Mesothelial cell of epicardium (in vitro differentiated cells): ENCODE measurements at places on chromosomes 2 and 18. TPM values are rescaled to one million over a fixed set of nuclear protein-coding genes. Genes with fewer than 3 reads are reported as not detected.

DNA sequence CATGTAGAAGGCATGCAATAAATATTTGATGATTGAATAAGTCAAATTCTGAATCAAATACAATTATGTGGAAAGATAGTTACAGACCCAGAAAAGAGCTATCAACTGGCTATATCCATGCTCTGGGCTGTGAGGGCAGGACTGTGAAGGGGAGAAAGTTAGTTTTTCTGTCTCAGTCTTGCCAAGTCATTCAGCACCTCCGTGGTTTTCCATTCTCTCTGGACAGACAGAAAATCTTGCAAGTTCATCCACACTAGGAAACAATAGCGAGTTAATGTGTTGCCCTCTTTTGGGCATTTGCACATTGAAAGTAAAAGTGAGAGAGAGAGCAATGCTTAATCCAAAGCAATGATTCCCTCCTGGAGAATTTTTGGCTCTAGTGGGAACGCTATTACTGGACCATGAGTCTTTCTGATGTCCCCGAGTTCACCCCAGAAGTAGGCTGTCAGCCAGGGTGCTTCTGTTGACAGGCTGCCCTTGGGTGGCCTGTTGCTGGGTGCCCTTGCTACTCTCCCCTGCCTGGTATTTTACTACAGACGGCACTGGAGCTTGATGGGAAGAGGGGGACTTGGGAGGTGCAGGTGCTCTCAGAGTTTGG, 238.3 kb downstream of the LOXHD1 start:
- no peak for DNase-seq
- H3K36me3 ChIP-seq = no peaks in the 10 kb centered on the region
- no peak overlapping the region for H3K27ac ChIP-seq
- H3K4me1 ChIP-seq = peaks cover 19% of the 10 kb centered on the region

DNA sequence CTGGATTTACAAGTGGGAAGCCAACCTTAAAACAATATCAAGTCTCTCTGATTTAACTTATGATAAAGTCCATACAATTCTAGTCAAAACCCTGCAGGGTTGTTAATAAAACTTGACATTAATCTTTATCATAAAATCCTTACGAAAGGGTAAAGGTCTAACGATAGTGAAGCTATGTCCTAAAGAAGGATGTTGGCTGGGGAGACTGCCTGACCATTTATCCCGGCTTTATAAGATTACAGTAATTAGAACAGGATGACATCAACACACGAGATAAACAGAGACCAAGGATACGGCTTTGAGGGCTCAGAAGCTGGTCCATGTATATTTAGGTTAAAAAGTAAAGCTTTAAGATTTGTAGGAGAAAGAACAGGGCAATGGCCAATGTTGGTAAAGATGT, 189.0 kb upstream of the COPS8 start:
- H3K4me3 ChIP-seq = no peak overlapping the region
- no peaks in the 10 kb centered on the region for H3K36me3 ChIP-seq
- no peak for DNase-seq
- H3K4me1 ChIP-seq = peaks cover 61% of the 10 kb centered on the region
- no peaks in the 10 kb centered on the region for H3K27me3 ChIP-seq
- peak overlapping the region; percentile 25 for H3K27ac ChIP-seq

DNA sequence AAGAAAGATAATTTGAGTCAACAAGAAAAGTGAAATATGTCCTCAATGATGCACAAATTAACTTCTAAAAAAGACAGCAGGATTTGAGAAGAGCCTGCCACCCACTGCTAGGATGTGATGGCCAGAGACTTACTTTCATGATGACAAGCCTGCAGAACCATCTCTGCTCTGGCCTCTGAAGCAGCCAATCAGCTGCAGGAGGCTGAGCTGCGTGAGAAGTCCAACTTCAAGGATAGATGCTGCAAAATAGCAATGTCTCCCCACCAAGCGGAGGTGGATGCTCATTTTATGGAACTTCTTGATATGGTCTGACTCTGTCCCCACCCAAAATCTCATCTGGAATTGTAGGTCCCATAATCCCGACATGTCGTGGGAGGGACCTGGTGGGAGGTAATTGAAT, 53.1 kb downstream of the CYRIA start:
- H3K27me3 ChIP-seq = peaks cover 5% of the 10 kb centered on the region
- peaks cover 23% of the 10 kb centered on the region for H3K4me1 ChIP-seq
- H3K36me3 ChIP-seq = no peaks in the 10 kb centered on the region
- no peak overlapping the region for H3K4me3 ChIP-seq
- H3K27ac ChIP-seq = no peak overlapping the region
- no peak for DNase-seq

GRCh38 chr2:8657423-8658062, 24.3 kb upstream of the ID2 start:
- H3K27me3 ChIP-seq = no peaks in the 10 kb centered on the region
- no peaks in the 10 kb centered on the region for H3K36me3 ChIP-seq
- no peak for DNase-seq
- H3K27ac ChIP-seq = no peak overlapping the region
- H3K4me3 ChIP-seq = no peak overlapping the region

- H3K27ac ChIP-seq = peak overlapping the region; percentile 97
- H3K4me1 ChIP-seq = peaks cover 31% of the 10 kb centered on the region
- DNase-seq = peak; percentile 91
- H3K4me3 ChIP-seq = peak overlapping the region; percentile 86
- H3K27me3 ChIP-seq = no peaks in the 10 kb centered on the region
Measured at GRCh38 chr2:25252291-25253152, 84.1 kb upstream of the POMC start.

DNA sequence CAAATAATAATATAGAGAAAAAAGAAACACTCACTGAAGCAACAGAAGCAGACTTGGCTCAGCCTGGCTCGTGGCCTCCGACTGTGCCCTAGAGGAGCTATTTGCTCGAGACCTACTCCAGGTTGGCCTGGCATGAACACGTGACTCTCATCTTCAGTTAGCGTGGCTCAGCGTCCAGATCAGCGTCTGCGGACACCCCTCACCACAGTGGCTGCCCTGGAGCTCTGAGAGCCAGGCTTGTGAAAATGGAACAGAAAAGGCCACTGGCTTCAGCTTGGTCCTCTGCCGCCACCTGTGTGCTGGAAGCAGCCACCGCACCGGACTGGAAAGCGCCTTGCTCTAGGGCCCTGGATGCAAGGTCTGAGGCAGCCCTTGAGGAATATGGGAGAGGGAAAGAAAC, 1184.0 kb upstream of the GYPC start:
- no peaks in the 10 kb centered on the region for H3K4me1 ChIP-seq
- H3K4me3 ChIP-seq = no peak overlapping the region
- DNase-seq = no peak
- H3K27ac ChIP-seq = no peak overlapping the region

DNA sequence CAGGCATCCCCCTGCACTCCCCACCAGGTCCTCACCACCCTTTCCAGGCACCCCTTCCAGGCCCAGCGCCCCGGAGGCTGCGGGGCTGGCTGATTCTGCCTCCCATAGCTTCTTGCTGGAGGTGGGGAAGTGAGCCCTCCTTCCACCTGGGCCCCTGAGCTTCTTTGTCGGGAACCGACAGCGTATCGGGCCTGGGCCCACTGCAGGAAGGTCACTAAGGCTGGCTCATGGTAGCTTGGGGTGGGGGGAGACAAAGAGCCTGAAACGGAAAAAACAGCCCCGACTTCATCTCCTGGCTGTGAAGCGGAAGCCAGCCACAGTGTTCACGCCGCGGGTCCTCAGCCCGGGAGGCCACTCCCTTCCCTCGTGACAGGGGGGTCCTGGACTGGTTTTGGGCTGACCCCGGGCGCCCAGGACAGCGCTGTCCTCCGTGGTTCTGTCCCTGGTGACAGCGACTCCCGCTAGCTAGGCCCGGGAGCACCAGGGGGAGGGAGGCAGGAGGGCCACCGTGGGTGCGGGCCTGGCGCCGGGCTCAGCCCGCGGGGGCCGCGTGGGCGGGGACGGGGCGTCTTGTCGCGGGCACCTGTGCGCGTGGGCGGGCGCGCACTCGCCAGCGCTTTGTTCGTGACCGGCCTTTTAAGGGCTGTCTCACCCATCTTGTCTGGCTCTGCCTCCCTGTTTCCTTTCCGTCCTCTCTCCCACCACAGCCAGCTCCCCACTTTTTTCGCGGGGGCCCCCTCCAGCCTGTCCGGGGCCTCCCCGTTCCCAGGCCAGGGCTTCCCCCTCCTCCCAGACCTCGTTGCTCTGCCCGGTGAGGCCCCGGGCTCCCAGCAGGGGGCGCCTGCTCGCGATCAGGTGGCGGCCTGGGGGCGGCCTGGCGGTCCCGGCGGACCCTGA, 64.9 kb downstream of the DNMT3A start:
- no peaks in the 10 kb centered on the region for H3K27me3 ChIP-seq
- H3K27ac ChIP-seq = peak overlapping the region; percentile 39
- H3K4me1 ChIP-seq = peaks cover 28% of the 10 kb centered on the region
- peak; percentile 77 for DNase-seq
- peaks cover 27% of the 10 kb centered on the region for H3K36me3 ChIP-seq
- peak overlapping the region; percentile 31 for H3K4me3 ChIP-seq

DNA sequence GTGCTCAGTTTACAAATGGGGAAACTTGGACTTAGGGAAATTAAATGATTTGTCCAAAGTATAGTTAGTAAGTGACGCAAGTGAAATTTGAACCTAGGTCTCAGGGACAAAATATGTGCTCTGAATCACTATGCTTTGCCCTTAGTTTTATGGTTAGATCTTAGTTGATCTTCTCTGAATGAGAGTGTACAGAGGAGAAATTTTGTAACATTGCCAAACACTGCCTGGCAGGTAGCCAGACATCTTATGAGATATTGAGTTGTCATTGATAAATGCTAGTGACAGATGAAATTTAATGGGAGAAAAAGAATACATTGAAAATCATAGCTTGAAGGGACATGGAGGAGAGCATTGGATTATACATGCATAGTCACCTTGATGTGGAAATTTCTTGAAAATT, 91.4 kb downstream of the GALNT1 start:
- peaks cover 9% of the 10 kb centered on the region for H3K4me1 ChIP-seq
- no peak overlapping the region for H3K4me3 ChIP-seq
- DNase-seq = no peak
- H3K36me3 ChIP-seq = peaks cover 15% of the 10 kb centered on the region
- H3K27me3 ChIP-seq = no peaks in the 10 kb centered on the region
- H3K27ac ChIP-seq = no peak overlapping the region

GRCh38 chr18:13612196-13612997, 114.0 kb downstream of the FAM210A start:
- DNase-seq = no peak
- H3K4me3 ChIP-seq = peak overlapping the region; percentile 7
- no peaks in the 10 kb centered on the region for H3K36me3 ChIP-seq
- H3K4me1 ChIP-seq = peaks cover 17% of the 10 kb centered on the region
- no peak overlapping the region for H3K27ac ChIP-seq

- H3K4me1 ChIP-seq = no peaks in the 10 kb centered on the region
- no peak overlapping the region for H3K27ac ChIP-seq
- peaks cover 36% of the 10 kb centered on the region for H3K27me3 ChIP-seq
- no peak for DNase-seq
- no peaks in the 10 kb centered on the region for H3K36me3 ChIP-seq
- H3K4me3 ChIP-seq = no peak overlapping the region
Measured at GRCh38 chr2:7633566-7634153, 716.4 kb downstream of the RNF144A start.

GRCh38 chr2:125942585-125943424, 713.2 kb upstream of the GYPC start:
- H3K4me1 ChIP-seq = no peaks in the 10 kb centered on the region
- H3K27me3 ChIP-seq = no peaks in the 10 kb centered on the region
- no peak for DNase-seq

DNA sequence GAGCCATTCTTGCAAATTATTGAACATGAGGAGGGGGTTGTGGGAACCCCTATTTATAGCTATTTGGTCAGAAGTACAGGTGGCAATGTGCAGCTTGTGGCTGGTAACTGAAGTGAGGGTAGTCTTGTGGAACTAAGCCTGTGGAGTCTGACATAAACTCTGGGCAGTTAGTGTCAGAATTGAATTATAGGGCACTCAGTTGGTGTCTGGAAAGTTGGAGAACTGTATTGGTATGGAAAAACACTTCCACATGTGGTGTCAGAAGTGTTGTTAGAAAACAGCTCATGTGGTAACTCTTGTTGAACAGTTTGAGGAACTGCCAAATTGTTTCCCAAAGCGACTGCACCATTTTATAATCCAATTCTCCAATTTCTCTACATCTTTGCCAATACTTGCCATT, 7.5 kb downstream of the RALBP1 start:
- no peak overlapping the region for H3K27ac ChIP-seq
- H3K36me3 ChIP-seq = peaks cover 39% of the 10 kb centered on the region
- H3K4me1 ChIP-seq = no peaks in the 10 kb centered on the region
- DNase-seq = no peak
- H3K27me3 ChIP-seq = no peaks in the 10 kb centered on the region

DNA sequence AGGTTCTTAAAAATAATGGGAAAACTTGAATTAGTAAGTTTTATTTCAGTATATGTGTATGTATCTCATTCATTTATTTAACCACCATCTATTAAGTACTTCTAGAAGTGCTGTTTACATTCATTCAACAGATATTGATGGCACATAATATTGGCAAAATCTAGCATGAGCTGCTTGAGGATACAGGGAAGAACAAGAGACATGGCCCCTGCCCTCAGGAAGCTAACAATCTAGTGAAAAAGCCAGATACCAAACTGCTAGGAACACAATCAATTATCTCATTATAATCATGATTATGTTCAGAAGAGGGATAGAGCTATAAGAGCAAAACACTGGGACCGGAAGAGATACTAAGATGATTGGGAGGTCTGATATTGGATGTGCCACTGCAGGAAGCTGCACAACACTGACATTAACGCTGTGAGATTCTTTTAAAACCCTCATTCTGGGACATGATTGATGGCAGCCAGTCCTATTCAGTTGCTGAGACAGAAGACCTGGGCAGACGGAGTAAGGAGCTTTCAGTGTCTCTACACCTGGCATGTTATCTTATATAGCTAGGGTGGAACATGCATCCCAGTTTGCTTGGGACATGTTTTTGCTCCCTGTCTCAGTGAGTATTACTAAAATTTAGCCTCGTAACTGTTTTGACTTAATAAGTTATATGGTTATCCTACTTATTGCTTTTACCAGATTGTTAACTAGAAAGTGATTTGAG, 314.1 kb downstream of the STK39 start:
- no peak overlapping the region for H3K27ac ChIP-seq
- peaks cover 5% of the 10 kb centered on the region for H3K27me3 ChIP-seq

DNA sequence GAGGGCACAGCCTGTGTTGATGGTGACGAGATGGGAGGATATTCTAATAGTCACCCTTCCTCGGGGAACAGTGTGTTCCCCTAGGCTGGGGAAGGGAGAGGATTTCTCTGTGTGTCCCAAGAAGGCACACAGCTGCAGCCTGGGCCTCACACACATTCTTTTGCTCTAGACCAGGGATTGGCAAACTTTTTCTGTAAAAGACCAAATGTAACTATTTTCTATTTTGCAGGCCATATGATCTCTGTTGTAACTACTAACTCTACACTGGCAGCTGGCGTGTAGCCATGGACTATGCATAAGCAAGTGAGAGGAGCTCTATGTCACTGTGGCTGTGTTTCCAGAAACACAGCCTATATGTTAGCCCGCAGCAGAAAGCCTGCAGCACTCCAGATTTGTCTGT, 65.8 kb downstream of the ARHGAP28 start:
- no peaks in the 10 kb centered on the region for H3K27me3 ChIP-seq
- no peak overlapping the region for H3K4me3 ChIP-seq
- H3K4me1 ChIP-seq = peaks cover 51% of the 10 kb centered on the region
- H3K27ac ChIP-seq = peak overlapping the region; percentile 93

ZNG1B gene
- total RNA-seq = 44.7 to 46.9 TPM (median 45.7 TPM) in 3 replicates

GFPT1 gene
- 49.5 to 52.7 TPM (median 50.4 TPM) in 3 replicates for total RNA-seq

UPP2 gene
- not detected in 3 replicates for total RNA-seq

WDCP gene
- total RNA-seq = 16.0 to 21.0 TPM (median 17.9 TPM) in 3 replicates

FBXO36 gene
- total RNA-seq = 5.1 to 6.2 TPM (median 5.5 TPM) in 3 replicates

TRABD2A gene
- 0.45 to 0.55 TPM (median 0.45 TPM) in 3 replicates for total RNA-seq

BCL11A gene
- total RNA-seq = 139 to 142 TPM (median 141 TPM) in 3 replicates
